NCI-H510A treated with DMSO at 0.1 percent for 48 hours (cell line): ENCODE measurements at places on chromosomes 16 and 17.
A peak's percentile ranks its signal among the peaks of the same experiment; 100 is the strongest.

- no peak for DNase-seq
These were observed 17.7 kb downstream of the ITGAL start for GRCh38 chr16:30490210-30490609.

- no peak for DNase-seq
These were observed 204.8 kb upstream of the SALL1 start for GRCh38 chr16:51355875-51356274.

- DNase-seq: no peak
These were observed 981 bp upstream of the DUXB start for GRCh38 chr16:75702242-75702641.

- DNase-seq: peak; percentile 59
These were observed 16.3 kb downstream of the NACA2 start for GRCh38 chr17:61574542-61575351.

DNA sequence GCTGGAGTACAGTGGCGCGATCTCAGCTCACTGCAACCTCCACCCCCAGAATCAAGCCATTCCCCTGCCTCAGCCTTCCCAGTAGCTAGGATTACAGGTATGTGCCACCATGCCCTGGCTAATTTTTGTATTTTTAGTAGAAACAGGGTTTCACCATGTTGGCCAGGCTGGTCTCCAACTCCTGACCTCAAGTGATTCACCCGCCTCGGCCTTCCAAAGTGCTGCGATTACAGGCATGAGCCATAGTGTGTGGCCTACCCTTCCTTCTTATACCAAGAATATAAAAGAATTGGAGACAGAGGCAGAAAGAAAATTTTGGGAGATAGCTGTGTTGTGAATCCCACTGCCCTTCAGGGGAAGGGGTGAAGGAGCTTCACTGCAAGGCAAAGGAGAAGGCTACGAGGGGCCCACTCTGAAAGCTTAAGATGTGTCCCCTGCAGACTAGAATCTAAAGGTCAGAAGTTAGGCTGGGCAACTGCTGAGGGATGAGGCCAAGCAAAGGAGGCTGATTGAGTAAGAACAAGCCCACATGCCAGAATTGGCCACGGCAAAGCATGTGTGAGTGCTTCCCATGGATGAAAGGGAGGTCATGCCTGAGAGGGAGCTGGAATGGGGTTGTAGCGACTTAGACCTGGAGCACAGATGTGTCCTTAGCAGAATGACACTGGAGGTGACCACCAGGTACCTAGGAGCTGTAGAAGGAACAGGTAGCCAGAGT, 8.4 kb upstream of the CRYBA1 start:
- DNase-seq: no peak

GRCh38 chr16:4109250-4109736, 6.9 kb downstream of the ADCY9 start:
- DNase-seq: no peak

- no peak for DNase-seq
These were observed 45.3 kb downstream of the MPRIP start for GRCh38 chr17:17087424-17088015.

- DNase-seq: peak; percentile 59
These were observed 46.4 kb upstream of the CDH13 start for GRCh38 chr16:82580298-82580890.

GRCh38 chr17:66248285-66248684, 19.1 kb upstream of the APOH start:
- DNase-seq: no peak

GRCh38 chr17:66942451-66943264, 21.8 kb upstream of the CACNG4 start:
- DNase-seq: no peak

- peak; percentile 22 for DNase-seq
These were observed 228.4 kb downstream of the CPPED1 start for GRCh38 chr16:12575288-12575687.

DNA sequence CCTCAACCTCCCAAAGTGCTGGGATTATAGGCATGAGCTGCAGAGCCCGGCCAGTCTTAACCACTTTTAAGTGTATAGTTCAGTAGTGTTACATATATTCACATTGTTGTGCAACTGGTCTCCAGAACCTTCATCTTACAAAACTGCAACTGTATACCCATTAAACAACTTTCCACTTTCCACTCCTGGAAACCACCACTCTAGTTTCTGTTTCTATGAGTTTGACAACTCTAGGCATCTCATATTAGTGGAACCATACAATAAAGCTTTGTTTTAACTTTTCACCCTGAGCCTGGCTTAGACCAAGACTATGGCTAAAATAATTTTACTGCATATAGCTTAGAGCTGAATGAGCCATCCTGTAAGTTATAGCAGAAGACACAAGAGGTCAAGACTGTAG, 108.0 kb upstream of the GOT2 start:
- no peak for DNase-seq

GRCh38 chr16:52350031-52350642, 196.8 kb downstream of the TOX3 start:
- DNase-seq: no peak

GRCh38 chr17:31556969-31557645, 165.6 kb downstream of the RAB11FIP4 start:
- DNase-seq: no peak

DNA sequence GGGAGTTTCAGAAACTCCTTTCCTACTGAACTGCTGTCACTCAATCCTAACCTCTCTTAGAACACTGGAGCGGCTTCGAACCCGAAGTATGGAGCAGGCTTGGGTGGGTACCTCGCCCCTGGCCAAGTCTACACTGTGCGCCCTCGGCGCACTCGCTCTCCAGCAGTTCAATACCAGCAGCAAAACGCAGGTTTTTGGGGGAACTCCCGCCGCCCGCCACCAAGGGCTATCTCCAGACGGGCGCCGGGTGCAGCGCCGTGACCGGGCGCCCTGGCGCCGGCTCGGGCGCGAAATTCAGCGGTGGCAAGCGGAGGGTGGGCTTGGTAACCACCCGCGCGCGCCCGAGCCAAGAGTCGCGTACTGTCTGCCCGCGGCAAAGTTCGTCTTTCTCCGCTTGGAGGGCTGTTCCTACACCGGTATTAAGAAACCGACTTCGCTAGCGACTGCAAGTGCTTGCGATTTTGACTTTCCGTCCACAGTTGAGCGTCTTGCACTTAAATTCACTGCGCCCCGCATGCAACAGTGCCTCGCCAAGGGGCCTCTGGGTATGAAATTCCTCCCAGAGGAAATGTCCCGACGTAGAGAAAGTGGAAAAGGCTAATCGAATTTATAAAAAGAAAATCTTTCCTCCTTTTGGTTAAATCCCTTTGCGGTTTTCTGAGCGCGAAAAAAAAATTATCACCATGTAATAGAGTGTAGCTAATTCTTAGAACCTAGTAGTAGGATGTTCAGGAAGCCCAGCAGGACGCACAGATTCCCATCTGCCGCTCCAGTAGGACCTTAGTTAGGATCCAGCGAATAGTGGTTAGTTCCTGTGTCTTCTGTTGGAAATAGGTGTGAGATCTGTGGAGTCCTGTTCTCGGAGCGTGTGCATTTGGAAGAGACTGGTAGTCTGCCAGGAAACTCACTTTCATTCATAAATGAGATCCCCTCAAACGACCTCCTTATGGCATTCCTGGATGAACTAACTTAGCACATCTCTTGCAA, 5.0 kb upstream of the SALL1 start:
- DNase-seq: no peak

DNA sequence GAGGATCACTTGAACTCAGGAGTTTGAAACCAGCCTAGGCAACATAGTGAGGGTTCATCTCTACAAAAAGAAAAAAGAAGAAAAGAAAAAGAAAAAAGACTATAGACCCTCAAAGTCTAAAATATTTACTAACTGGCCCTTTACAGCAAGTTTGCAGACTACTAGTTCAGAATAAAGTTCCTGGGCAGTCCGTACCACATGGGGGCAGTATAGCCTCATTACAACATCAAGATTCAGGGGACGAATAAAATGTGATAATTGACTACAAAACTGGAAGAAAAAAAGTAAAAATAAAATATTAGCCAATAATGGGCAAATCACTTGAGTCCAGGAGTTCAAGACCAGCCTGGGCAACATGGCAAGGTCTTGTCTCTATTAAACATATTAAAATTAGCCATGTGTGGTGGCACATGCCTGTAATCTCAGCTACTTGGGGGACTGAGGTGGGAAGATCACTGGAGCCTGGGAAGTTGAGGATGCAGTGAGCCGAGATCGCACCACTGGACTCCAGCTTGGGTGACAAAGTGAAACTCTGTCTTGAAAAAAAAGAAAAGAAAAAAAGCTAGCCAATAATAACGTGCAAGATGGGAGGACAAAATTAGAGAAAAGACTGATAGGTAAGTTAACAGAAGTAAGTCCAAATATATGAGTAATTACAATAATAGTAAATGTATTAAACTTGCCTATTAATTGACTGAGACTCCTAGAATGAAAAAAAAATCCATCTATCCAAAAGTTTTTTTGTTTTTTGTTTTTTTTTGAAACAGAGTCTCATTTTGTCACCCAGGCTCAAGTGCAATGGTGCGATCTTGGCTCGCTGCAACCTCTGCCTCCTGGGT, 129.4 kb upstream of the SEC14L1 start:
- DNase-seq: peak; percentile 41

DNA sequence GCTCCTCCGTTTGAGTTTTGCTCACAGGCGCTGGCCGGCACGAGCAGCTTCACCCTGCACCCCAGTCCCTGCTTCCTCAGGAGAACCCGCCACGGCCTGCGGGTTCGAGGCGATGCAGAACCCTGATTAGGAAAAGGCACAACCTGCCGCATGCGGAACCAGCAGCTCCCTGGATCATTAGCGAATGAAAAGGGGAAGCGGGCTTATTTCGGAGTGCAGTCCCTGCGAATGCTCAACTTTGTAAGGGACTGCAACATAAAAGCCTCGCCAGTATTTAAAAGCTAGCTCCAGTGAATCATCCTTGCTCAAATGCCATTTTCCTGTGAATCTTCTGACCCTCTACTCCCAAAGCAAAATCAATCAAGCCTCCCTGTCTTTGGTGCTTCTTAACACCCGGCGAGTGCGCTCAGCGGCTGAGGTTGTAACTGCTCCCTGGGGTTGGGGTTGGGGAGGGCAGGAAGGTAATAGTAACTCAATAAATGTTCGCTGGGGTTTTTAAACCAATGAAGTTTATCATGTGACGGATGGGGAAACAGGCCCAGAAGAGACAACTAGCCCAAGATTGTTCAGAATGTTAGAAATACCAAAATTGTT, 678 bp upstream of the AKAP10 start:
- no peak for DNase-seq

DNA sequence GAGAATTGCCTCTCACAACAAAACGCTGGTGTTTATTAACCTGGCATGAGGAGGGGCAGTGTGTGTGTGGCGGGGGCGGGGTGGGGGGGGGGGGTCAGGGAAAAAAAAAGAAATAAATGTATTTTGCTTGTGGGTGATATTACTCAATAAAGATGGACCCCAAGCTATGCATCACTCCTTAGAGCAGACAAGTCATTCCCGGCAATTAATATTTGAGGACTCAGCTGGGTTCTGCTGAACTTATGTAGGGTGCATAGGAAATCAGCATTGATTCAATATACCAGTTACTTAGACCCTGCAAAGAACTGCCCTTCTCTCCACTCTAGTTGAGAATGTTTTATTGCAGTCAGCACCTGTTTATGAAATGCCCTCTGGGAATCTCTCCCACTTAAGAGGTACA, 206.2 kb upstream of the MAF start:
- DNase-seq: no peak

GRCh38 chr17:32569171-32570080, 82.6 kb downstream of the CDK5R1 start:
- no peak for DNase-seq

- DNase-seq: no peak
These were observed at the start of gene SOX15 for GRCh38 chr17:7589891-7590691. Gene SOX15 (minus strand): TSS chr17:7590094. CDS start chr17:7589676, 418 bp downstream.

- no peak for DNase-seq
These were observed 794 bp upstream of the CPNE7 start for GRCh38 chr16:89574681-89575246.

- DNase-seq: no peak
These were observed 468.6 kb upstream of the CCL2 start for GRCh38 chr17:33786478-33786877.

- no peak for DNase-seq
These were observed 49.1 kb downstream of the GRB2 start for GRCh38 chr17:75356260-75356937.

DNA sequence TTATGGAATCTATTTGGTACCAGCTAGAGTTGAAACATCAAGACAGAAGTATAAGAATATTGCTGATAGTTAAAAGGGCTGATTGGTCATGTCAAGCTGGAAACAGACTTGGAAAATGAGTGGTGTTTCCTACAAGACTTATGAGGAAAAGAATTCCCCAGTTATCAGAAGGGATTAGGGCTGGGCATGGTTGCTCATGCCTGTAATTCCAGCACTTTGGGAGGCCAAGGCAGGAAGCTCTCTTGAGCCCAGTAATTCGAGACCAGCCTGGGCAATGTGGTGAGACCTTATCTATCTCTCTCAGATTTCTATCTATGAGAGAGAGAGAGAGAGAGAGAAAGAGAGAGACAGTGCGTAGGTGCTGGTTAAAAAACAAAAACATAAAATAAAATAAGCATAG, 139.5 kb upstream of the PMFBP1 start:
- no peak for DNase-seq

DNA sequence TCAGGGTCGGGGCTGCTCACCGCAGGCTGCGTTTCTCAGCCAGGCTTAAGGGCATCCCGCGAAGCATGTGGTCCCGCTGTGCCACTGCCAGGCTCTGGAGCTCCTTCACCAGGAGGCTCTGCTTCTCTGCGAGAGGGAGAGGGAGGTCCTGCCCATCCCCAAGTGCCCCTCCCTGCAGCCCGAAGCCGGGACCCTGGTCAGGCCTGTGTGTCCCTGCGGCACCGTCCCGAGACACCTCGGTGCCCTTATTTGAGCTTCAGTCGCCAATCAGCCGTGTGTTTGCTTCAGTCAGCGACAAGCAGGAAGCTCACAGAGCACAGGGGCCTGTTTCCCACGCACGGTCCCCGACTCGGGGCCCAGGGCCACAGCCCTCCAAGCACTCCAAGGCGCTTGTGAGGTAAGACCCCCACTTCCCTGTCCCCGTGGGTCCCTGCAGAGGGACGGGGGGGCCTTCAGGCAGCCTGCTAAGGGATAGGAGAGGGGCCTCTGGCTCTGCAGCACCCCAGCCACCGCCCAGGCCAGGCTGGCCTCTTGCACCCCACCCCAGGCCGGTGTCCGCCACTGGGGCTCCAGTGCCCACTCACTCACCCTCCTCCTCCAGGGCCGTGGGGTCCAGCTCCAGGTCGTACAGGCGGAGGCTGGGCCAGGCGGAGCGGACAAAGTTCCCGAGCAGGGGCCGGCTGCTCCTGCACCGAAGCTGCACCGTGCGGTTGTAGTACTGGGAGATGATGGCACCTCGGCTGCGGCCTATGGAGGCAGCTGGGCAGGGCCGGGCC, 3.2 kb downstream of the TMC6 start:
- DNase-seq: no peak

GRCh38 chr17:43142153-43142552, 17.0 kb upstream of the BRCA1 start:
- DNase-seq: no peak

DNA sequence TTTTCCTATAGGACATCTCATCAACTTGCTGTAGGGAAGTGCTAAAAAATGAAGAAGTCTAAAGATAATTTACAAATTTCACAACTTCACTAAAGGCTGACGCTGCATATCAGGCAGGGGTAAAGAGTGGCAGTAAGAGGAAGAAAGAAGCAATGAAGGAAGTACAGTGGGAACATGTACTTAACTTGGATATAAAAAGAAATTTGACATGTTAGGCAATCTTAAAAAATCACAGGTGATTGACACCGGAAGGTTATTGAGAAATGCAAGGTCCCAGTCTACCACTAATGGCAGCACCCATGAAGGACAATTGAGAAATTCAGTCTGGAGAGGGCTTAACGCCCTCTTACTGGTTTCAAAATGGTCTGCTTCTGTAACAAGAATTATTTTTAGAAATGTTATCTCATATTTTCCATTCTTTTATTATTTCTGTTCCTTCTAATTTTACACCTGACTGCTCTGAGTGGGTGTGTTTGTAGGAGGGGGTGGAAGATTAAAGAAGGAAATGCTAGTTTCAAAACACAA, 358.1 kb downstream of the KCNJ2 start:
- DNase-seq: no peak
